ENCODE measurements at places on chromosomes 5 and 9. TPM values are rescaled to one million over a fixed set of nuclear protein-coding genes. Genes with fewer than 3 reads are reported as not detected.
A peak's percentile ranks its signal among the peaks of the same experiment; 100 is the strongest.

The SLC34A3 gene
- total RNA-seq, result not detected

The GZMA gene
- not detected for total RNA-seq

The FRRS1L gene
- under 0.01 TPM for total RNA-seq

The TUSC1 gene
- total RNA-seq, result 11.7 TPM

The SLC25A2 gene
- total RNA-seq, result not detected

The GLRA1 gene
- not detected for total RNA-seq

The FAM169A gene
- 2.4 TPM for total RNA-seq

- DNase-seq, result no peak
These were observed 1.1 kb downstream of the PALM2AKAP2 start for GRCh38 chr9:109781086-109781485.

DNA sequence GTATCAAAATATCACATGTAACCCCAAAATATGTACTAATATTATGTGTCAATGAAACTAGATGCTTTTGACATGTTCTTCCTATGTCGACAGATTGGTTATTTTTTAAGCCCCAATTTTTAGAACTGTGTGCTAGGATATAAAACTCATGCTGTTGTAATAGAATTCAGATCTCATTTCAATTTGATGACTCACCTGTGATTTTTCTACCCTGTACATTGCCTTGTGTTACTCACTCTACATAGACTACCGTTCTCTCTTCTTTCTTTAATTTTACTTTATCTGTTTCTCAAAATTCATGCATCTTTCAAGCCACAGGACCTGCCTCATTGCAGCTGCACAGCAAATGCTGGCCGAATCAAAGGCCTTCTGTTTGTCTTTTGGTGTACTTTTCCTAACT, 284.5 kb downstream of the MAT2B start:
- peak; percentile 5 for DNase-seq

GRCh38 chr5:99929067-99929805, 605.9 kb upstream of the FAM174A start:
- DNase-seq, result no peak

DNA sequence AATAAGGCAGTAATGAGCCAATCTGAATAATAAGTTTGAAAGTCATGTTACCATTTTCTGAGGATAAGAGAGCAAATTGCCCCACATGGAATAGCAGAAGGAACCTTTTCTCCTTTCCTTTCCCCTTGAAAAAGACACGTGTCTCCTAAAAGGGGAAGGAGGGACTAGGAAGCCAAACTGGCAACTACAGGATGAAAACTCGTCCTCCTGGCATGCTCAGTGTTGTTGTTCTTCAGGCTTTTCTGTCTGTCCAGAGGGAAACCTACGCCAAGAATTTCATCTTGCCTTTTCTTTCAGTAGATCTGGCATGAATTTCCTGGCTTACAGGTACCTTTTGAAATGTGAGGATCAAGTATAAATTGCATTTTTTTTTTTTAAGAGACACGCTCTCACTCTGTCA, 355.9 kb upstream of the TLE4 start:
- no peak for DNase-seq

GRCh38 chr9:70551396-70551795, 136.9 kb upstream of the KLF9 start:
- peak; percentile 10 for DNase-seq

DNA sequence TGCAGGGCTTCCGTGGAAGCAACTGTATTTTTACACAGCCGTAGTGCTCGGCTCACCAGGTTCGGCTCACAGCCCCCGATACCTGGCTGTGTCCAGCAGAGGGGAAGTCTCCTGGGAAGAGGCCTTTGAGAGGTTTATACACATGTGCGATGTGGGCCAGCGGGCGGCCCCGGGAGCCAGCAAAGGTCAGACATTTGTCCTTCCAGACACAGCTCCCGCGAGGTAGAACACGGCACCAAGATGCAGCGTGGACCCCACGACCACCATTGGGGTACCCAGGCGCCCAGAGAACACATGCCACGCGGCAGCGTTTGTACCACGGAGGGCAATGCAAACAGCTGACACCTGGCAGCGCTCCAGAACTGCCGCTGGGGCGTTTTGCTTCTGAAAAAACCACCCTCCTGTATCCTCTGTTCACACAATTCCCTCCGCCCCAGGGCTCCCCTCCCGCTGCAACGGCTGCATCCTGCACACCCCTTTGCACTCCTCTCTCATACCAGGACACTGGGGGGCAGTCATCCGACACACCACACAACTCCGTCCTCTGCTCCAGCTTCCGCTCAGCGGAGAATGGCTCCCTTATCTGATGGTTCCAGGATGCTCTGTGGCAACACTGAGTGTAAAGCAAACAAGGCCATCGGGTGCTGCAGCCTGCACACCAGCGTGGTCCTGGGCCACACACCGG, 235.3 kb downstream of the SYK start:
- peak; percentile 67 for DNase-seq

- DNase-seq, result no peak
These were observed 3.6 kb upstream of the PITX1 start for GRCh38 chr5:135037519-135038204.

- DNase-seq, result no peak
These were observed 142.0 kb upstream of the PANK3 start for GRCh38 chr5:168721002-168721753.

GRCh38 chr5:68873198-68873597, 220.6 kb upstream of the SLC30A5 start:
- DNase-seq, result no peak

DNA sequence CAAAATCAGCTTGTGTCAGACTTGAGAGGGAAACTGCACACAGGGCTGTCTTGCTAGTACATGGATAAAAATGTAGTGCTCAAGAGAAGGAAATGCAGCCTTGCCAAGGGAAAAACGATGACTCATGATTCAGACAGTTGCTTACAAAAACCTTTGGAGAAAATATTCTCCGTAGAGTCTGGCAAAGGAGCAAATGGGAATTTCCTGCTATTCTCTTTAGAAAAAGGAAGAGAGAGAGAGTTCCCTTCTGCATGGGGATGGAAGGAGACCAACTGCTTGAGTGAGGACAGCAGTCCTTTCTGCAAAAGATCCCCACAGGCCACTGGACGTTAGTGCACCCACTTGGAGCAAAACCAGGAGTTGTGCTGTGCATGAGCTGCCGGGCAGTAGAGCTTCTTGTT, 7.6 kb downstream of the IFNB1 start:
- DNase-seq, result peak; percentile 92

GRCh38 chr9:109272745-109273144, 48.1 kb downstream of the EPB41L4B start:
- no peak for DNase-seq

GRCh38 chr5:32753051-32753450, 41.9 kb downstream of the NPR3 start:
- peak; percentile 56 for DNase-seq

- DNase-seq, result no peak
These were observed 74.0 kb upstream of the SPTLC1 start for GRCh38 chr9:92188969-92189781.

DNA sequence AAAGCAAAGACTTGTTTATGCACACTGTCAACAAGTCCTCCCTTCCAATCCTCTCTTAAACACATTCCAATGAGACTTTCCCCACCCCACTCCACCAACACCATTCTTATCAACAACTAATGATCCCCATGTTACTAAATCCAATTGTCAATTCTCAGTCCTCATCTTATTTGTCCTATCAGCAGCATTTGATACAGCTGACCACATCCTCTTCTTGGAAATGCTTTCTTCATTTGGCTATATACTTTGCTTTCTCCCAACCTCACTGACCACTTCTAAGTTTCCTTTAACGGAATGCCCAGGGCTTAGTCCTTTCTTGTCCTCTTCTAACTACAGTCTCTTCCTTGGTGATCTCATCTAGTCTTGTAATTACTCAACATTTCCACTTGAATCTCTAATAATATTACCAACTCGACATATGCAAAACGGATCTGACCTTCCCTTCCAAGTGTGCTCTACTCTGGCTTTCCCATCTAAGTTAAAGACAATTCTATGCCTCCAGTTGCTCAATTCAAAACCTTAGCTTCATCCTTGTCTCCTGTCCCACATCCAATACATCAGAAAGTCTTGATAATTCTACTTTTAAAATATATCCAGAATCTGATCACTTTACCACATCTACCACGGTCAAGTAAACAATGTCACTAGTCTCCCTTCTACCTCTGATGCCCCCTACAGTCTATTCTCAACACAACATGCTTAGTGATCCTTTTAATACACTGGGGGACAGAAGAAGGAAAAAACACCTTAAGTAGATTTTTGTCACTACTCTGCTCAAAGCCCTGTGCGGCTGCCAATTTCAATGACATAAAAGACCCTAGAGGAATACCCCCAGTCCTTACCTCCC, 25.5 kb downstream of the AGTPBP1 start:
- DNase-seq, result peak; percentile 6

DNA sequence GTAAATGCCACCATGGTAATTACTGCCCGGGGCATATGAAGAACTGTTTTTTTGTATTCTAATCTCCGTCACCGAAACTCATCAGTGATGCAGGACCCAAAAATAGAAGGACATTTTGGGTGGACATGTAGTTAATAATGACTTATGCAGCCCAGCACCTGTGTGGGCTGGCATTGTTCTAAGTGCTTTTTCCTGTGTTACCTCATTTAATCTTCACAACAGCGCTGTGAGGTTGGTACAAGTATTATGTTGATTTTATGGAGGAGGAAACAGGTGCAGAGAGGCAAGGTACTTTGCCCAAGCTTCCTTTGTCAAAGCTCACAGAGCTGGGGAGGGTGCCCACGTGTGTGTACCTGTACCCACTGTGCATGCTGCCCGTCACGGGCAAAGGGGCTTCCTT, 58.4 kb downstream of the DAPK1 start:
- DNase-seq, result no peak

- DNase-seq, result no peak
These were observed 71.4 kb upstream of the SMIM23 start for GRCh38 chr5:171714261-171714660.

DNA sequence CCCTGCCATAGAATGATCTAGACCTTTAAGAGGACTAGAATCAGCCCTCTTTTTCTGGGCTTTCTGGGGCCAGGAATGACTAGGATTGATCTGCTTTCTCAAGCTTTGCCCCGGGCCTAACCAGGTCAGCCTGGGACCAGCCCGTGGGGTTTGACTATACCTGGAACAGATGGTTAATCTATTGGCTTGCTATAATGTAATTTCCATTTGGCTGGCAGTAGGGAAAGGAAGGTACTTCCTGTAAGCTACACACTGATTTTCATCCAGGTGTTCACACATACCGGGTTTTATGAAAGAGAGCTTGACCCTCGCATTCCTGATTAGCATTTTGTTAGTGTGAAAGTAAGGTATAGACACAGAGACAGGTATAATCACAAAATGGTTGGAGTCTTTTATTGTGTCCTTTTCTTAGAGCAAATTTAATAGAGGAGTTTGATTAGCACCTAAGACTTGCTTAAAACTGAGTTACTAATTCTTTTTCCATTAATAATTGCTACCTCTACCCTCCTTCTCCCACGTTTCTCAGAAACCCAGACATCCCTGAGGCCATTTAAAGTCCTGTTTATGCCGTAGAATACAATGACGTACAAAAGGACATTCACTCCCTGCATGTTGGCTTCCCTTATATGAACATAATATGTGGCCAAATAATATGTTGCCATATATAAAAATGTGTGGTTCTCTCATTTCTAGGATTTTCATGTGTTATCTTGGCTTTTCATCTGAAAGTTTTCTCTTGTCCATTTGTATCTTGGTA, 17.3 kb downstream of the LNPEP start:
- DNase-seq, result no peak

DNA sequence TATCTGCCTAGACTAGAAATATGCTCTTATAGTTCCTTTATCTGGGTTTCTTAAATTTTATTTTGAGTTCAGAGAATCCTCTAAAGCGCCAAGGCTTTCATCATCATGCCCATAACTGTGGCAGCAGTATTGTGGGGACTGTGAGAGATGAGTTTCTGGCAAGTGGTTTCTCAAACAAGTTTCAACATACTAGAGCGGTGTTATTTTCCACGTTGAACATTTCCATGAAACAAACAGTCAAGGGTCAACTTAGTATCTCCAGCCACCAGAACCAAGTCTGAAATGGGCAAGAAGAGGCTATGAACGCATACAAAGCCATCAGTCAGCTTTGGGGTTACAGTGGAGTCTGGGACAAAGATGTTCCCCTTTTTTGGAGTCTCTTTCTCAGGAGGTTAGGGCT, 40.3 kb downstream of the SERINC5 start:
- no peak for DNase-seq

- no peak for DNase-seq
These were observed 62.8 kb upstream of the GARNL3 start for GRCh38 chr9:127201731-127202130.

- DNase-seq, result no peak
These were observed 1.5 kb upstream of the KCNN2 start for GRCh38 chr5:114360357-114360756.

GRCh38 chr5:172939071-172939470, 20.2 kb upstream of the RPL26L1 start:
- DNase-seq, result no peak

GRCh38 chr9:96015876-96016686, 140.6 kb downstream of the ERCC6L2 start:
- no peak for DNase-seq

GRCh38 chr9:113853333-113853732, 22.8 kb upstream of the ZNF618 start:
- DNase-seq, result no peak

DNA sequence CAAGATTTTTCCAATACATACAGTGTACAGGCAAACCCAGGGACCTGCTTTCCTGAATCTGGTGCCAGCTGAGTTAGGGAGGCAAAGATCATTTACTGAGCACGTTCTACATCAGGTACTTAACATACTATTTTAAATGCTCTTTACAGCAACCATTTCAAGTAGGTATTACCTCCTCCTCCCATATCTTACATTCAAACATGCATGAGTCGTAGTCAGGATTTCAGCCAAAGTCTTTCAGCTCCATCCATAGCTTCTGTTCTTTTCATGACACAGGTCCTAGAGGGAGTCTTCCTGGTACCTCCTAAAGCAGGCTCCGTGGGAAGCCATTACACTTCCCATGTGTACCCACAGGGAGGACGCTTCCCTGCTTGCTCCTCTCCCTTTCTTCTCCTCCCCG, 11.7 kb downstream of the KCNV2 start:
- DNase-seq, result peak; percentile 14

- DNase-seq, result no peak
These were observed 55.4 kb downstream of the BNC2 start for GRCh38 chr9:16815079-16815478.

DNA sequence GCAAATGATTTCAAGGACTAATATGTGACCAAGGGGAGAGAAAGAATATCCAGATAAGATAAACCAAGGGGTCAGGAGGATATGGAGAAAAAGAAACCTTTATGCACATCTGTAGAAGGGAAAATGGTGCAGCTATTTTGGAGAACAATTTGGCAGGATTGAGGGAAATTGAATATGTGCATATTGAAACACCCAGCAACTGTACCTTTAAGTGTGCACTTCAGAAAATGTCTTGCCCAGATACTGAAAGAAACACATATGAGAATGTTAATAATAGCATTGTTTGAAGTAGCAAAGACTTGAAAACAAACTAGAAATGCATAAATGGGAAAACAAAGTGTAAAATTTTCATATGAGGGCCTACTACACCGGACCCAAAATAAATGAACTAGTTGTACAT, 599.6 kb downstream of the PSAT1 start:
- DNase-seq, result no peak

DNA sequence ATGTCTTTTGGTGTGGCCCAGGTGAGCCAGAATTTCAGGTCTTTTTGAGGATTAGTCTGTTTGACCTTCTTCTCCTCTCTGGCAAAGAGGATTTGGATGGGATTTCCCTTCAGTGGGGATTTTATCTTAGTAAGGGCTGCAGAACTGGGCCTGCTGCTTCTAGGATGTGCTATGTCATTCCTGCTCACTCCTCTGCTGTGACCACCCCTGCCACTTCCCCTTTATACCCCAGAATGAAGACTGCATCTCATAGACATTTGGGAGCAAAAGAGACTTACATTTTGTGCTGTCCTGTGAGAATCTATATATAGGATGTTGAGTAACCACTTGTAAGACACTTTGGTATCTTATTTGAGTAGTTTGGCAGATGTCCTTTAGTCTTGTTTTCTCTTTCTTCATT, 76.2 kb downstream of the ARHGAP26 start:
- DNase-seq, result no peak
